ENCODE measurements at places on chromosomes 1 and 21. TPM values are rescaled to one million over a fixed set of nuclear protein-coding genes. Genes with fewer than 3 reads are reported as not detected.

Gene SPATA45
- total RNA-seq: not detected

Gene RNF186
- total RNA-seq: not detected

Gene RNU1-2
- total RNA-seq: under 0.01 TPM

Gene FLVCR1
- 7.1 TPM for total RNA-seq

Gene NTNG1
- 42.3 TPM for total RNA-seq

Gene MX2
- total RNA-seq: 12.4 TPM

Gene IL12RB2
- not detected for total RNA-seq

Gene UBL4B
- not detected for total RNA-seq

Gene SDF4
- 272 TPM for total RNA-seq

Gene COL8A2
- 0.41 TPM for total RNA-seq

Gene B3GALNT2
- total RNA-seq: 31.0 TPM

Gene TSPAN2
- 0.68 TPM for total RNA-seq

Gene OR2M4
- not detected for total RNA-seq

Gene TRIM17
- total RNA-seq: not detected

Gene CFHR4
- not detected for total RNA-seq

Gene CFH
- total RNA-seq: 14.0 TPM

Gene MROH9
- not detected for total RNA-seq

Gene LAX1
- total RNA-seq: not detected

Gene CFAP107
- not detected for total RNA-seq

Gene LENEP
- not detected for total RNA-seq

Gene C1orf94
- not detected for total RNA-seq

Gene ZNF683
- not detected for total RNA-seq

Gene BTBD8
- 2.4 TPM for total RNA-seq

Gene NKAIN1
- total RNA-seq: not detected

Gene APH1A
- total RNA-seq: 151 TPM

Gene LCE3C
- total RNA-seq: not detected

Gene CELF3
- total RNA-seq: not detected

Gene SPRR4
- total RNA-seq: not detected

Gene SCYL3
- 4.1 TPM for total RNA-seq

Gene NFASC
- total RNA-seq: 0.06 TPM

Gene PRMT2
- 133 TPM for total RNA-seq
